ENCODE measurements at places on chromosomes 12 and 14.

DNA sequence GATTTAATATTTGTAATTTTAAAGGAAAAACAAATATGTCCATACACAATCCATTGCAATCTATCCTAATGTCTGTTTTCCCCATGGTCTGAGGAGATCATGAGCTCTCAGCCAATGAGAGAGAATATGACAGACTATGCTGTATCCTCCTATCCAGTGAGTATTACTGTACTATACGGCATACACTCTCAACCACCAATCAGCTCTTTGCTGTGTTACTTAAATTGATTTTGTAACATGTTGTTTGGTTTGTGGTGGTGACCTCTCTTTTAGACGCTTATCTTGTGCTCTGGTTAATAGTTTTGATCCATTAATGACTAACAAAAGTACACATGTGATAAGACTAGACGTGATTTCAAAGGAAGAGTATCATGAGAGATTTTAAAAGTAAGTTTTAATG lies 231.5 kb upstream of the FOXN3 start:
- DNase-seq, result no peak

DNA sequence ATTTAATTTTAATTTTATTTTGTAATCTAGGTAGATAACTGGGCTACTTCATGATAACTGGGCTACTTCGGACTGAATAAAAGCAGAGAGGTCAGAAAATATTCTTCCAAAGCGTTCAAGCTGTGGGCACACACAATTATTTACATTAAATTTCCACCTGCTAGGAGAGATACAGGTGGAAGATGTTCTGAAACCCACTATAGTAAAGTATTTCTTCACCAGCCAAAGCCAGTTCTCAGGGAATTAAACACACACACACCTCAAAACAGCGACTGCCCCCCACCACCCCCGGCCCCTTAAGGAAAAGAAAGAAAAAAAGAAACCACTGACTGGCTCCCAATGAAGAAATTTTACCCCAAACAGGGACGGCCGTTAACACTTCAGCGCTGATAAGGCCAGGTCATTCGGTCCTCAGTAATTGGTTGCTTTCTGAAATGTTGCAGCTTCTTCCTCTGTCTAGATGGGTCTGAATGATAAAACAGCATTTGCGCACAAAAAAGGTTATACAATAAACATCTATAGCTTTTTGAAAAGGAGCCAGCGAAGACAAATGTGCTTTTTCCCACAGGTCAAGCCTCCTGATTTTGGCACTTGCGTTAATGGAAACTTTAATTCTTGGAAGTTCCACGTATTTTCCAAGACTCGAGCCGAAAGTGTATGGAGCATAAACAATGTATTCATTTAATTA lies 771 bp upstream of the KCNJ8 start:
- DNase-seq, result no peak

DNA sequence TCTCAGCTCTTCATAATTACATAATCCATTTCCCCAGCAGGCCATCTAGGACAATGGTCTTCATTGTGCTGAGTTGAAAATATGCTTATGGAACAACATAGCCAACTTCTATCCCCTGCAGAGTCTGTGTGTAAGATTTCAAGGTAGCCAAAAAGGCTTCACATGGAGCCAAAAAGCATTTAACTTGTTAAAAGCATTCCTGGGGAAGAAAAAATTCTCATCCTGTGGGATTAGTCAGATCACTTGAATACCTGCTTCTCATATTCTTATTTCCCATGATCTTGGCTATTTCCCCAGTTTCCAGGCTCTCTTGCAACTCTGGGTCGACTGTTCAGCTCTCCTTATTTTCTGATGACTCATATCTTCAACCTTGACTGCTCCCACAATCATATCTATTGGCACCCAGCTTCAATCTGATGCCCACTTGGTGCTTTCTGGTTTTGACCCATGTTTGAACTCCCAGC lies 178.9 kb downstream of the KLHL28 start:
- DNase-seq, result no peak

GRCh38 chr12:57754411-57755193 lies at the start of gene MARCHF9:
Gene MARCHF9, plus strand, starts transcription at chr12:57755103. Its CDS starts 426 bp downstream, at chr12:57755529.
- DNase-seq, result no peak

Measured in stimulated activated CD8-positive, alpha-beta memory T cell treated with anti-CD3 and anti-CD28 coated beads, Interleukin-4, amount 100 ng/mL, for 1 hour (primary cell).